ELR (cell line): ENCODE measurements at places on chromosomes 5 and 9.
A peak's percentile ranks its signal among the peaks of the same experiment; 100 is the strongest.

- no peak for DNase-seq
These were observed 21.1 kb downstream of the AP3B1 start for GRCh38 chr5:78273436-78273835.

DNA sequence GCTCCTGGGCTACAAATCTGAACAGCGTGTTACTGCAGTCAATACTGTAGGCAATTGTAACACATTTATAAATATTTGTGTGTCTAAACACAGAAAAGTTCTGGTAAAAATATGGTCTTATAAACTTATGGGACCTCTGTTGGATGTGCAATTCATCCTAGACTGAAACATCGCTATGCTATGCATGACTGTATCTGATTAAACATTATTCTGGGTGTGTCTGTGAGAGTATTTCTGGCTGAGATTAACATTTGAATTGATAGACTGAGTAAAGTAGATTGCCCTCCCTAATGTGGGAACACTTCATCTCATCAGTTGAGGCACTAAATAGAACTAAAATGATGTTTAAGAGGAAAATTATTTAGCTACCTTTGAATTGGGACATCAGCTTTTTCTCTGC lies 24.3 kb upstream of the PRDM9 start:
- DNase-seq: no peak

DNA sequence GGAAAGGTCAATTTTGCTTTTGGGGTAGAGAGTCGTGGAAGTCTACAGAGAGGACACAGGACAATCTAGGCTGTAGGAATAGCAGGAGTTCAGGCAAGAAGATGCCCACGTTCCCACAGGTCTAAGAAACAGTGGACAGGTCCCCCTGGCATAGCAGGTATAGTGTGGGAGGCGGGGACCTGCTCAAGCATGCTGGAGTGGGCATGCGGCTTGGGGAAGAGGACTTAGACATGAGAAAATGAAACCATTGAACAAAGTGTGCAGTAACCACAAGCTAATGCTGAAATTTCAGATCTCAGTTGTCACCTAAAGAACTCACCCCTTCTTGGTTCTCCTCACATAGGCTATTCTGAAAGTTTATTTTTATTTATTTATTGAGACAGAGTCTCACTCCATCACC lies 142.8 kb upstream of the EFNA5 start:
- no peak for DNase-seq

- no peak for DNase-seq
These were observed 22.8 kb downstream of the RALGDS start for GRCh38 chr9:133098104-133098754.

DNA sequence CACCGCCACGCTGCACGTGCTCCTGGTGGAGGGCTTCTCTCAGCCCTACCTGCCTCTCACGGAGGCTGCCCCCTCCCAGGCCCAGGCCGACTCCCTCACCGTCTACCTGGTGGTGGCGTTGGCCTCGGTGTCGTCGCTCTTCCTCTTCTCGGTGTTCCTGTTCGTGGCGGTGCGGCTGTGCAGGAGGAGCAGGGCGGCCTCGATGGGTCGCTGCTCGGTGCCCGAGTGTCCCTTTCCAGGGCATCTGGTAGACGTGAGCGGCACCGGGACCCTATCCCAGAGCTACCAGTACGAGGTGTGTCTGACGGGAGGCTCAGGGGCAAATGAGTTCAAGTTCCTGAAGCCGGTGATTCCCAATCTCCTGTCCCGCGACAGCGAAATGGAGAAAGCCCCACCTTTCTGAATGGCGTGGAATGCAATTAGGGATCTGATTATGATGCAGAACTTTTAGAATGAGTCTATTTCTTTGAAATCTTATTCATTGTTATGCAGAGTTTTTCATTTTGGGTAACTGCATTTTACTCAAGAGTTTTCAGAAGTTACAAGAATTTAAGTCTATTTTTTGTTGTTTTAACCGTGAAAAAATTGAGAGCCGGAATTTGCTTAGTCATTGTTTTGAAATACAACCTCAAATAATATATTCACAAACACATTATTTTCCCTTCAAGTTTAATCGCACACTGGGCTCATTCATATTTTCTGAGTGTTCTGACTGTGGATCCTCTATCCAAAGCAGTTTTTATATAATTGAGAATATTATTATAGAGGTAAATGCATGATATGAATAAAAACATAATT lies 8.5 kb upstream of the PCDHB15 start:
- no peak for DNase-seq

- DNase-seq: no peak
These were observed 94.4 kb upstream of the PRLR start for GRCh38 chr5:35324679-35325078.

DNA sequence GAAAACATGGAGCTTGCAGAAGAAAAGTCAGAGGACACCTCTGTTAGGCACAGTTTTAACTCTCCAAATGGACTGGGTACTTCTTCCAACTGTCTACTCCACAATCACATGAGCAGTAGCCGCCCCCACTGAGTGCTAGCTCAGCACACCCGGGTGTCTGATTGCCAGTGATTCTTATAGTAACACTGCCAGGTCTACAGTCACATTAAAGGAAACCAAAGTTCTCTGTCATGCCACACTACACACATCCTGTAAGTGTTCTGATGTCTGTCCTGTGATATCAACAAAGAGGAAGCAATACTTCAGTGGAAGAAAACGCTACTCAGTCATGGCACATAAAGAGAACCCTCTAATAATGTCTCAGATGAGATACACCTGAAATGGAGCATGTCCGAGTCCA lies at the start of gene HAVCR2:
TSS of gene HAVCR2 (minus strand) at position 69 of the 400 bp plus-strand sequence. CDS start at position 8, 61 bp downstream.
- DNase-seq: no peak

GRCh38 chr5:151685749-151686673 lies 704 bp downstream of the SPARC start:
- peak; percentile 57 for DNase-seq

GRCh38 chr9:128689293-128689774 lies 312 bp downstream of the SET start:
- no peak for DNase-seq

DNA sequence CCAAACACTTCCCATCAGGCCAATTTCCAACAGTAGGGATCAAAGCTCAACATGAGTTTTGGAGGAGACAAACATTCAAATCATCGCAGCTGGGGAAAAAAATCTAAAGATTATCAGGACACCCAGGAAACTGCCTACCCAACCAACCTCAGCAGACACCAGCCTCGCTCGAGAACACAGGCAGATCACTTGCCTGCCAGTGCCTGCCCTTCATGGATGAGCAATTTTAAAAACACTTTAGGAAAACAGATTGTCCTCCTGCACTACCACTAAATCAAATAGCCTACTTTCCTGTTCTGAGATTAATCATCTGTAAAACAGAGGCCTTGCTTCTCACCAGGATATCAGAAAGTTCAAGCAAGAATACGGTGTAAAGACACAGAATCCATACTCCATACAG lies 14.7 kb upstream of the TMEM174 start:
- DNase-seq: no peak

DNA sequence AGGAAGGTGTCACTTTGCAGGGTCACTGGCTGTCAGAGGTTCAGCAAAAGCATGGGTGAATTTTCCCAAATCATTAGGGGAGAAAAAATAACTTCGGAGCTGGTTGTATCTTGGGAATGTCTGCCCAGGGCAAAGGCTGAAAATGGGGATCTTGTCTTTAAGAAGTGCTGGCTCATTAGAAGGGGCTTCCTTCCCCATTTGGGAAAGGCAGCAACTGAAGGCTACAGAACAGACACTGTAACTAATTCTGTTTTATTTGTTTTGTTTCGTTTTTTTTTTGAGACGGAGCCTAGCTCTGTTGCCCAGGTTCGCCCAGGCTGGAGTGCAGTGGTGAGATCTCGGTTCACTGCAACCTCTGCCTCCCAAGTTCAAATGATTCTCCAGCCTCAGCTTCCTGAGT lies 70.3 kb upstream of the PCA3 start:
- no peak for DNase-seq

GRCh38 chr9:137277329-137278041 lies at the start of gene TOR4A:
TOR4A (plus strand) TSS chr9:137277726; CDS start chr9:137278690, 964 bp downstream.
- peak; percentile 98 for DNase-seq

DNA sequence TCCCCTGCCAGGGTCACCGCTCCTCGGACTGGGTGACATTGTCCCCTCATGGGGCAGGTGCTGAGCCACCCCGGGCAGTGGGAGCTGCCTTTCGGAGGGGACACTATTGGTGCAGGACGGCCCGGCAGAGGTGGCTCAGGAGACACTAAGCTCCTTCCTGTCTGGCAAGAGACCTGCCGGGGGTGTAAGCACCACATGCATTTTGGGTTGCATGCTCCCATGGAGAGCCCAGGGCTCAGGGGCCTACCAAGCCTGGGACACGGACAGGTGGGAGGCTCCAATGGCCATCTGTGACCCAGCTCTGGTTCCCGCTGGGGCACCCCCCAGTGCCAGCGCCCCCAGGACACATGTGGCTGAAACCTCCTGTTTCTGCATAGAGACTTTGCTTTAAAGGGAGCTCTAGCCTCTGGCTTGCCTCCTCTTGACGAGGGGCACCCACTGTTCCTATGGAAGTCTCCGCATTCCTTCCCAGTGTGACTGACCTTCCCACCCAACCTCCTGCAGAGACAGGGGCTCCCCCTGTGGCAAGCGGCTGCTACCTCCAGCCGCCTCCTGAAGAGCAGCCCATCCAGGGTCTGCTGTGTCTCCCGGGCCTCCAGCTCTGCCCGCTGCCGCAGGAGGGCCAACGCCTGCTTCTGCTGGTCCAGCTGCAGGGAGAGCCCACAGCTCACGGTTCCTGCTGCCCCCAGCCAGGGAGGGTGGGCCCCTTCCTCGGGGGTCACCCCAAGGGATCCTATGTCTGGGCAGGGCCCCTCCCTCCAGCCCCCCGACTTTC lies 28.1 kb downstream of the CCDC187 start:
- DNase-seq: peak; percentile 13

- DNase-seq: no peak
These were observed 65.1 kb downstream of the NREP start for GRCh38 chr5:111691914-111692313.

DNA sequence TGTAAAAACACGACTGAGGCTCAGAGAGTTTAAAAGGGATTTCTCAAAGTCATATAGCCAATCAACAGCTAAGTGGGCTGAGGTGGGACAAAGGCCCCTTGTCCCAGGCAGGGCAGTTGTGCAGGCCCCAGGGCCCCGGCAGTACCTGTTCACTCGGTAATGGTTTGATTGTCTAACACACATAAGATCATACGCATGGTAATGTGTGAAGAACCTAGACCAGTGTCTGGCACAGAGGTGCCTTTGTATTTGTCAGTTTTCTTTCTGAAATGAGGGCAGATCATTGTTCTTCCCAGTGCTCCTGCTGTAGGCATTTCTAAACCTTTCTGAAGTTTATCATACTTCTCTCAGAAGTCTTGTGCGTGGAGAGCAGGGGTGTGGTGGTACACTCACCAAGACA lies 66.8 kb downstream of the IPPK start:
- no peak for DNase-seq

DNA sequence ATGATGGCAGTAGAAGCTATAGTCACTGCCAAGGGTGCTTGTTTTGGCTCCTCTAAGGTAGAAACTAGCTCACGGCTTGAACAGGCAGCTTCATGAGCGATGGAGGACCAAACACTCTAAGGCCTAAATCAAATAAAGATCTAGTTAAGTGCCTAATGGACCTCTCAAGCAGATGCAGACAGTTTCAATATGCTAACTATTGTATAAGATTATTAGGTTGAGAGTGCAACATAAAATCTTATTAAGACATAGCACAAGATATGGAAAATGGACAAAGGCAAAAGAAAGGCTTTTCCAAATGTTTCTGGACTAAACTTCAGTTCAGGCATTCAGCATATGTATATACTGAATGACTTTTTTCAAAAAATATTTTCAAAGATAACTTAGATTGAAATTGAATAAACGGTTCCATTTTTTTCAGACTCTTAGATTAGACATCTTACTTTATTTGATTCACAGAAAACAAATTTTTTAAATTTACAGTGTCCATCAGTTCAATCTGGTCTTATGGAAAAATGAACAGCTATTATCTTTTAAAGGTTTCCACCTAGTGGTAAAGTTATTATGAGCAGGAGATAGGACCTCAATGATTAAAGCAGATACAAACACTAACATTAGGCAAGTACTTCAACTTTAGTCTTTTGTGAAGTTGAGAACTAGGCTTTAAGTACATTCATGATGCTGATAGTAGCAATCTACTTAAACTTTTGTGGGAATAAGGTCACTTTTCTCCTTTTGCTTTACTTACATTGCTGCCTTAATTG lies 1167.7 kb downstream of the MAT2B start:
- peak; percentile 1 for DNase-seq

GRCh38 chr9:83431101-83432060 lies 106.8 kb downstream of the FRMD3 start:
- no peak for DNase-seq

DNA sequence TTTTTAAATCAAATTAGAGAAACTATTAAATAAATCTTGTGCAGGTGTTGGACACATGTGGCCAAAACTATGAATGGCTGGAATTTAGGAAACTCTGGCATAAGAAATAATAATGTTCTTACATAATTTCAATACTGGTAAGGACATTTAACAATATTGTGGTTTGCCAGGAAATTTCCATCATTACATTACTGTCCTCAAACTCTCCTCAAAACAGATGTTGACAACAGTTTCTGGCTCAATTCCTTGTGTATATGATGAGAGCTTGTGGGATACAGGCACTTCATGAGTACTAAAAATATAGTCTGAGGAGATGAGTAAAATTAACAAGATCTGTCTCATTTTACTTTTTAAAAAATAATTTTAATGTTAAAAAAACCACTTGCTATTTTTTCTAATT lies 27.9 kb downstream of the MCTP1 start:
- no peak for DNase-seq

- DNase-seq: no peak
These were observed 652.2 kb upstream of the RGMB start for GRCh38 chr5:98121036-98121936.
